ENCODE measurements at places on chromosomes 11 and 22.

GRCh38 chr11:8926236-8926635, 6.5 kb downstream of the C11orf16 start:
- no peak for DNase-seq

GRCh38 chr11:1203505-1204271, 19.2 kb upstream of the MUC5B start:
- DNase-seq = no peak

DNA sequence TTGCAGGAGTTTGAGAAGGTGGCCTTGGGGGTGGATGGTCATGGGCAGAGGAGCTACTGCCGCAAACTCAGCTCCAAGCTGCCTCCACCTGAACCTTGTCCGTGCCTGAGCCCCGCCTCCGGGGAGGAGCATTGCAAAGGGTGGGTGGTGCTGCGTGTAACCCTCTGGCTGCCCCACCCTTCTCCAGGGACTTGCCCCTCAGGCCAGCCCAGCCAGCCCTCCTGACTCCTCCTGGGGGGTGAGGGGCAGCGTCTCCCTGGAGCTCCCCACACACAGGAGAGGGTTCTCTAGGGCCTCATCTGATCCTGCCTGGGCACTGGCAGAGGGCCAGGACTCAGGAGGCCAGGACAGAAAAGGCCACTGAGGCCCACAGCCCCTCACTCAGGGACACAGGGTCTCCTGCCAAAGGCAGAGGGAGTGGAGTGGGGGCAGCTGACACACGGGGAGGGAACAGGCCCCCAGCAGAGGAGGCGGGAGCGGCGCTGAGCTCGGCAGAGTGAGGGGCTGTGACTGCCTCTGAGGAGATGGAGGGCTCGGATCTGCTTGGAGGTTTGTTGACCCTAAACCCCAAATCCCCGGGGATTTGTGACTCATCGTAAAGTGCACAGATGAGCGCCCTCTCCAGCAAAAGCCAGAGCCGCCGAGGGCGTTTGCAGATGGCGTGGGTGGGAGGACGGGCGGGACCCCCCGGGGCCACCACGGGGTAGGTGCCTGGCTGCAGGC, 12.8 kb downstream of the BRSK2 start:
- DNase-seq = no peak

DNA sequence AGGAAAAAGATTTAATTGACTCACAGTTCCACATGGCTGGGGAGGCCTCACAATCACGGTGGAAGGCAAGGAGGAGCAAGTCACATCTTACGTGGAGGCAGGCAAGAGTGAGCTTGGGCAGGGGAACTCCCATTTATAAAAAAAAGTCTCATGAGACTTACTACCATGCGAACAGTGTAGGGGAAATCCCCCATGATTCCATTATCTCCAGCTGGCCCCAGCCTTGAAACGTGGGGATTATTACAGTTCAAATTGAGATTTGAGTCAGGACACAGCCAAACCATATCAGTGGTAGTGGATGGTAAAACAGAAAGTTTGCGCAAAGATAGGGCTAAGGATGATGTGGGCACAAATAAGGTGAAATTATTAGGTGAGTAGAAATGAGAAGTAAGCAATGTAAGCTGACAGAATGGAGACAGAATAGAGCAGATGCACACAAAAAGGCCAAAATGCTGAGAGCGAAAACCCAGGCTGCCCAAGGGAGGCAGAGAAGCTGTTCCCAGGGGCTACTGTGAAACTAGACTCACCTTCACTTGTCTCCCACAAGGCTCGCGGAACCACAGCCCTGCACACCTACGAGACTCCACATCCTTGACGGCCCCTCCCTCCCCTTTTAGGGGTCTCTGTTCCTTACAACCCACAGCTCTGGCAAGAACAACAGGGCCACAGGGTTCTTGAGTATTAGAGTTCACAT, 377.6 kb downstream of the CADM1 start:
- DNase-seq = no peak

GRCh38 chr11:19980957-19981669, 179.2 kb downstream of the DBX1 start:
- DNase-seq = no peak

DNA sequence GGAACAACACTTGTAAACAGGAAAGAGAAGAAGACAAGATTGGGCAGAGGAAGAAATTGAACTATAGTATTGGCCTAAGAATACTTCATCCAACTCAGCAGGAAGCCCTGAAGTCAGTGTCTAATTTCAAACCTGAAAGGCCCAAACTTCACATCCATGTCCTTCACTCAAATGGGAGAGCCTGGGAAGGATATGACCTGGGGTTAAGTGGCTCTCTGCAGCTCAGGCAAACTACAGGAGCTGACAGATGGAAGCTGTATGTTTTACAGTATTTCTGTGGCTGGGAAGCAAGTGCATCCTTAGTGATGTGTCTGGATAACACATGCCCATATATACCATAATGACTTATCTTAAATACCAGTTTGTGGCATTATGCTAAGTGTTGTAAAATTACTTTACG, 196.2 kb downstream of the SOX6 start:
- no peak for DNase-seq

- DNase-seq = no peak
Observed at GRCh38 chr11:74729397-74729796, 1.8 kb downstream of the CHRDL2 start.

DNA sequence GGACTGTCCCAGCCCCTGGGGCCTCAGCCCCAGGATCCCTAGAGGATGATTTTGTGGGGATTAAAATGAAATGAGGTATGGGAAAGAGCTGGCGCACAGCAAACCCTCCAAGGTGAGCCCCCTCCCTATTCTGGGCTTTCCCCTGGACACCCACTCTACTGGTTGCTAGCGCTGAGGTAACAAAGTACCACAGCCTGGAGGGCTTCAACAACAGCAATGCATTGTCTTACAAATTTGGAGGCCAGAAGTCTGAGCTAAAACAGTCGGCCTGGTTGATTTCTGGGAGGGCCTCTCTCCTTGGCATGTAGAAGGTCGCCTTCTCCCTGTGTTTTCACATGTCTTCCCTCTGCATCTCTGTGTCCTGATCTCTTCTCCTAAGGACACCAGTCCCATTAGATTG, 913.6 kb downstream of the NTM start:
- DNase-seq = no peak

DNA sequence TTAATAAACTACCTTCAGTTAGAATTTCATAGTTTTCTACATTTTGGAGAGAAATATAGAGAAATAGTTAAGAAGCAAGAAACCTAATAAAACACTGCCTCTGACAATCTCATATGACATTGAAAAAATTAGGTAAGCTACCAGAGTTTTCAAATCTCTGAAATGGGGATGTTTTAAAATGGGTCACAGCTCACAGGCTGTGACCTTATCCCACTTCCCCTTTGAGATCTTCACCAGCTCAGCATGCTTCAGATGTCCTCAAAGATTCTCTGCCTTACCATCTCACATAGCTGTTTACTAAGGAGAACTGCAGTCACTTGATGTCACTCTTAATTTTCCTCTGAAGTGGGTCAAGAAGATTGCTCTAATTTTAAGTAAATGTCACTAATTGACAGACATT, 717.8 kb downstream of the JRKL start:
- no peak for DNase-seq

DNA sequence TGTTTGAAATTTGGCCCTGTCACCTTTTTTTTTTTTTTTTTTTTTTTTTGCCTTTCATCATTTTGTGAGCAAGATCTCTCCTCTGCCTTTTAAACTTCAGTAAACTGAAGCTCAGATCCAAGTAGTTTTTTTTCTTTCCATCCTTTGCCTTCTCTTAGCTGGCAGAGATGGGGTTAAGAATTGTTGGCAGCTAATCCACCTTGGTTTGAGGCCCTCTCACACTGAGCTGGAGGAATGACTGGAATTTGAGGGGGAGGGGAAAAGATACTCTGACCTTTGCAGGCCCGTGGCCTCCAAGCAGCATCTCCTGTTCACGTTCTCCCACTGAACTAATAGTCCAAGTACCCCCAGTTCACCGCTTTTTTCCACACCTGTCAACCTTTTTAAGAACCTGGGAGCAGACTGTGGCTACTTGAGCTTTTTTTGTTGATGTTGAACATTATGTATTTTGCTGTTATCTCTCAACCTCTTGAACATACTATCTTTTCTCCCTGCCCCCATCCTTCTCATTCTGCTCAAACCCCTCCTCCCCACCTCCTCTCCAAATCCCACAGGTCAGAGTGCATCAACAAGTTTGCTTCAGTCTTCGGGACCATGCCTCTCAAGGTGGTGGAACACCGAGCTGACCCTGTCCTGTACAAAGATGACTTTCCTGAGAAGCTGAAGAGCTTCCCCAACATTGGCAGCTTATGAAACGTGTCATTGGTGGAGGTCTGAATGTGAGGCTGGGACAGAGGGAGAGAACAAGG, 66.2 kb downstream of the ALX4 start:
- DNase-seq = no peak

DNA sequence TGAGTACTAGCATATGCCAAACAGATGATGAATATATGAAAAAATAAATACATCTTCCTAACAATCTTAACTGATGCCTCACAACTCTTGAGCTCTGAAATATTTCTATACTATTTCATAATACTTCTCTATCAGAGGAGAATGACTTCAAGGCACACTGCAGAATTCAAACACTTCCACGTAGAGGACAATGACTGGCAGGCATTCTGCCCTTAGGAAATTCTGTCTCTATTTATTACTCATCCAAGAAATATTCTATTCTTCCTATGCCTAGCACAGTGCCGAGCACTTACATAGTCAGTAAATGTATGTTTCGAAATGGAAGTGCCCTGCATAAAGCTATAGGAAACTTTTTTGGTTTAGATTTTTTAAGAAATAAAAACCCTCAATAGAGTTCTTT, 809.1 kb downstream of the DLG2 start:
- DNase-seq = no peak

DNA sequence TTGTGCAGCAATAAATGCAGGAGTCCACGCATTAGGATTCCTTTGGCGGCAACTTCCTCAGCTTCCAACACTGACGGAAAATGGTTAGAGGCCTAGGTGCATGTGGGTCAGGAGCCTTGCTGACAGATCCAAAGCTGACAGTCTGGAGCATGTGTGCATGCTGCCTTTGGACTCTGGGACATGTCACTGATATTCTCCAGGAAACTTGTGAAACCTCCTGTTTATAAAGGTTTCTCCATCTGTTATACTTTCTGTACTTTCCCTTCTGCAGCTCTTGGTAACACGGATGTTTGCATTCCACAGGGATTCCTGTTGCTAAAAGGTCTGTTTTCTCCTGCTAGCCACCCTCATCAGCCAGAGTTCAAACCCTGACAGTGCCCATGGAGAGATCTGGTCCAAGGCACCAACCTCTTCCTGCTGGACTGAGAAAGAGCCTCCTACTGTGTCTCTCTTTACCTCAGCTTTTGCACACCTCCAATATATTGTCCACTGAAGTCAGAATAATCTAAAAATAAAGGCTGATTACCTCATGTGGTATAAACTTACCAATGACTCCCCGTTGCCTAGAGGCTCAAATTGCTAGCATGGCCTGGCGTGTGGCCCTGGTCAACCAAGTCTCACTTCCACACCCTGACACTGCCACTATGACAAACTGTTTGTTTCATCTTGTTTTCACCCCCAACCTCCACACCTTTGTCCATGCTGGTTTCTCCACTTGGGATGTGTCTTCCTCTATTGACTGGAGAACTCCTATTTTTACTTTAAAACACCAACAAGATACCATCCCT, 31.1 kb upstream of the LYVE1 start:
- no peak for DNase-seq

DNA sequence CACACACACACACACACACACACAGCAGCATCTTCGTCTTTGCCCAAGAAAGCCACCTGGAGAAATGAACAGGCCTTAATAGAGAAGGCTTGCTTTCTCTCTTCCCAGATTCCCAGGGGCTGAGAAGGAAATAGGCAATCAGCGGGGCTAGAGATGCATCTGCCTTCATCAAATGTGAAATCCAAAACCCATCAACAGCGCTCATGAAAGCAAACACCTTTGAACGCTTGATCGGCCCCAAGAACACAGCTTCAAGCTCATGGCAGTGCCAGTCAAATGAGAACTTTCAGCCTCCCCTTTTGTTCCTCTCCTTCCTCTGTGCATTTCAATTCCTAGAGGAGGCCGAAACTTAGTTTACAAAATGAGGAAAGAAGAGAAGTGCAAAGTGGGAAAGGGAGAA, 122.7 kb downstream of the EFCAB6 start:
- DNase-seq = no peak

DNA sequence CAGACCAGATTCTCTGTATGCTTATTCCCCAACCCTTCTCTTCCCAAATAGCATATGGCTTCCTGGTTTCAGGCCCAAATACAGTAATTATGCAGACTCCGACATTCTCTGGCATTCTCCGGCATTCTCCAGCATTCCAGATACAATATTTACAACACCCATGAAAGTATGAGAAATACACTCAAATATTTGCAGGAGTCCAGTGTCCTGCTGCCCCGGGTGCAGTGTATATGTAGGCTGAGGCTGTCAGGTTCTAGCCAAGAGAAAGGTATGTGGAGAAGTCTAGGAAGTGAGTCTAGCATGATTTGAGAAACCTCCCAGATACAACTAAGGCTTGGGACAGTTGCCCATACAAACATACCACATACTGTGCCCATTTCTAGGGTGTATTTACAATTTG, 160.7 kb downstream of the SOX6 start:
- DNase-seq = no peak

DNA sequence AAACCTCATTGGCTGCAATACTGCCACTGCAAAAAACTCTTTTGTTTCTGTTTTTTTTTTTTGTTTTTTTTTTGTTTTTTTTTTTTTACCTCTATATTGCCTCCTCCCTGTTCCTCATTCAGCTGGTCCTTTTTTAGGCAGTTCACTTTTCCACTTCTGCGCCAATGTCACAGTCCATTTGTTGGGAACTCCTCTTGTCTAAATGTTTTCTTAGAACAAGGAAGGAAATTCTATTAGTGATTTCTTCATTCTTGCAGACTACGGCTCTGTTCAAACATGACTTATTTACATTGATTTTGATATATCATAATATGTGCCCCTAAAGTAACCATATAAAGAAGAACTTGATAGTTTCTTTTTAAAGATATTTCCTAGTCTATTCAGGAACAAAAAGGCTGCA, 2.9 kb downstream of the FAM118B start:
- DNase-seq = no peak

DNA sequence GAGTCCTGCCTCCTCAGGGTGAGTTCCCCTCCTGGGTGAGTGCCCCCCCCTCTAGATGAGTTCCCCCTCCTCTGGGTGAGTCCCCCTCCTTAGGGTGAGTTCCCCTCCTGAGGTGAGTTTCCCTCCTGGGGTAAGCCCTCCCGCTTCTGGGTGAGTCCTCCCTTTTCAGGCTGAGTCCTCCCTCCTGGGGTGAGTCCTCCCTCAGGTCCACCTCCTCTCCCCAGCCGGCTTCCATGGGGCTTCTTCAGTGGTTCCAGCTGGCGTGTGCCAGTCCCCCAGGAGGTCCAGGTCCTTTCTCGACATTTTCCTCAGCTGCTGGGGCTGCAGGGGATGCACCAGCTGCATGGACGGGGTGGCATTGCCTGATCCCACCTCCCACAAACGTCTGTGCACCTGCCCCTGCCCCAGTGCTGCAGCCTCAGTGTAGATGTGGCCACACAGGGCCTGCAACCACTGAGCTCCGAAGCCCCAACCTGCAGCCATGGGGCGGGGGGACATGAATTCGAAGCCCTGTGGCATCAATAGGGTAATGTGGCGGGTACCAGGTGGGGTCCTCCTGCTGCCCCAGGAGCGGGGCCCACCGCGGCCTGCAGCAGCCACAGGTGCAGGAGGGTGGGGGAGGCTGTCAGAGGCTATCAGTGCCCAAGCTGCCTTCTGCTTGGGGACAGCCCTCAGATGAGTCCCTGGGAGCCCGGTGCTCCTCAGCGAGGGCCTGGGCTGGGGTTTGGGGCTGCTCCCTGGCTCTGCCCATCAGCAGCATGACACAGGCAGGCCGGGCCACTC, 101.3 kb upstream of the FGF3 start:
- no peak for DNase-seq

GRCh38 chr11:47396049-47396320, 12.4 kb upstream of the SLC39A13 start:
- DNase-seq = no peak

GRCh38 chr11:34827228-34827627, 89.0 kb downstream of the APIP start:
- no peak for DNase-seq
